ENCODE measurements at places on chromosomes 12 and 14.

GRCh38 chr14:105838107-105838506 lies 311.7 kb downstream of the TMEM121 start:
- DNase-seq = no peak

DNA sequence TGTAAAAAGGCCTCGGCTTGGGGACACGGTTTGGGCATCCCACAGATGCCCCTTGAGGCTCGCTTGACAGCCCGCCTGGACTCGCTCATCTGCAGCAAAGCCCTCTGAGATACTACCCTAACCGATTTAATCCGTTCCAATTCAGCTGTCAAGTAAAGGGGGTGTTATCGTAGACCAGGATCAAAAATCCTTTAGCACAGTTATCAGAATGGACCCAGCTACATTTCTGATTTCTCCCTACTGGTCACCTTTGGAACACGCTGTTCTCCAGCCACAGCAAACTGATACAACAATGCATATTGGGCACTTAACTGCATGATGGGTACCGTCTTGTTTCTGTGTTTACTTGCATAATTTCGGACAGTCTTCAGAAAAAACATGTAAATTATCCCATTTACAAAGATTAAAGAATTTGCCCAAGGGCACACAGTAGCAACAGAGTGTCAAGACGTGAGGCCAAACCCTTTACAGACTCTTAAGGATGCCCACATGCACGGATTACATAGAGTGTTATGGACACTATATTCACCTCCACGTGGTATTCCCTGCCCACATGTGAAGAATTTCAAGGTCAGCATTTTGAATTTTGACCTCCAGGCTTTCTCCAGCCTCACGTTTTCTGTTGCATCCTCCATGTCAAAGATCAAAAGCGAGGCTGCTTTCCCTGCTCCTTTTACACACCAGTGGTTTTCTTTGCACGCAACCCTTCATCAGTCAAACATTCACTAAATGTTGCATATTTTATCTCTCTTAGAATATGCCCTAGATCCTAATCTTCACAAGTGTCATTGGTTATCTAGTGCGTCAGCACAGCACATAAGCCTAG lies 3.2 kb upstream of the DUSP6 start:
- no peak for DNase-seq

DNA sequence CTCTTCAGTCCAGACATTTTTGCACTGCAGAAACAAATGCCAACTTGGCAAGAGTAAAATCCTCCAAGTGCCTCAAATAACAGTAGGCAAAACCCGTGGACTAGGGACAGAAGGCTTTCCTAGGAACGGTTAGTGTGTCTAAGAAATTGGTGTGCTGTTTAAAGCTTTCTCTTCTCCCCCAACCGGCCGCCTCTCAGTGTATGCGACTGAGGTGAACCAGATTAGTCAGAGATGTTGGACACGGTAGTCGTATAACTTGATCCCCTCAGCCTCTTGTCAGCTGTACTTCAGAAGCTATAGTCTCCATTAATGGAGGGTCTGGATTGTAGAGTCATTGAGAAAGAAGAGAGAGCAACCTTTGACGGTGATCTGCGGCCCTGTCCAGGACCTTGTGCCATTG lies 21.7 kb downstream of the PPFIBP1 start:
- DNase-seq = no peak

GRCh38 chr12:765840-766239 lies 13.5 kb downstream of the WNK1 start:
- no peak for DNase-seq

DNA sequence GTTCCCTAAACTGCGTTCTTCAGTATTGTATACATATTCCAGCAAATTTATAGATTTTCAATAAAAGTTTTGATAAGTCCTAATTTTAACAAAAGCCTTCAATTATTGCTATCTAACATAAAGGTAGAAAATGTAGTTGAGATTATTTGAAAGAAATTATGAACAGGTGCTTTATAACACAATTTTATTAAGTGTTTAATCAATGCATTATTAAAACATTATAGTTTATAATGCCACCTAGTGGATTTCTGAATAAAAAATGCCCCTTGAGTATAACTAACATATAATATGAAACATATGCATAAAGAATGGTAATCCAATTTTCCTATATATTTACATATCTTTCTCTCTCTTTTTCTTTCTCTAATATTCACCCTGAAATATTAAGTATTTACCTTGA lies 515.3 kb downstream of the SLC6A15 start:
- no peak for DNase-seq

DNA sequence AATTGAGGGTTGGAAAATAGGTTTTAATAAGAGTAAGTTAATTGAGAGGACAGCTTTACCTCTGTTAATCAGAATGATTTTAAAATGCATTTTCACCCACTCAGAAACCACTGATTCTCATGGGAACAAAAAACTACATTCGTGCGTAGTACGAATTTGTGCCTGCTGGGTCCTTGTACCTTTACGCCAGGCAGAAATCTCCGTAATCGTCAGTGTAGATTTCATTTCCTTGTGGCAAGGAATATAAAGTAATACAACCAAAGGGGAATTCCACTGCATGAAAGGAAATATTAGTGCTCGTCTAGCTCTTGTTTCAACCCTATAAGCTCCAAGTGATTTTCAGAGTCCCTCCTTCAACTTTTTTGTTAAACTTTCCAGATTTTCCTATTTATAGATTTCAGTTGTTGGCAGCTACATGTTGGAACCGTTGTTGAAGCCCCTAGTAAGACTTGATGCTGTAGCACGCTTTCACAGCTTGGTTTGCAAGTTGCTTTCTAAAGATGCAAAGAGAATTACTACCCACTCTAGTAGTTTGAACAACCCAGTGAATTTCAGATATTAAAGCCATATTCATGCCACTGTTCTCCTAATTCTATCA lies 90.6 kb downstream of the ETV6 start:
- DNase-seq = no peak

GRCh38 chr14:31405599-31406232 lies 14.6 kb downstream of the HEATR5A start:
- DNase-seq = no peak

GRCh38 chr14:96349286-96350075 lies 13.7 kb downstream of the ATG2B start:
- DNase-seq = no peak

GRCh38 chr14:56324856-56325699 lies 206.9 kb downstream of the PELI2 start:
- no peak for DNase-seq

DNA sequence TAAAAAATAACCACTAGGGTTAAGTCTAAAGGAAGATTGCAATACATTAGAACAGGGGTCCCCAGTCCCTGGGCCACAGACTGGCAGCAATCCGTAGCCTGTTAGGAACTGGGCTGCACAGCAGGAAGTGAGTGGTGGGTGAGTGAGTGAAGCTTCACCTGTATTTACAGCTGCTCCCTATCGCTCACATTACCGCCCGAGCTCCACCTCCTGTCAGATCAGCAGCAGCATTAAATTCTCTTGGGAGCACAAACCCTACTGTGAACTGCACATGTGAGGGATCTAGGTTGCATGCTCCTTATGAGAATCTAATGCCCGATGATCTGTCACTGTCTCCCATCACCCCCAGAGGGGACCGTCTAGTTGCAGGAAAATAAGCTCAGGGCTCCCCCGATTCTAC lies 15.5 kb downstream of the ADGRD1 start:
- no peak for DNase-seq

DNA sequence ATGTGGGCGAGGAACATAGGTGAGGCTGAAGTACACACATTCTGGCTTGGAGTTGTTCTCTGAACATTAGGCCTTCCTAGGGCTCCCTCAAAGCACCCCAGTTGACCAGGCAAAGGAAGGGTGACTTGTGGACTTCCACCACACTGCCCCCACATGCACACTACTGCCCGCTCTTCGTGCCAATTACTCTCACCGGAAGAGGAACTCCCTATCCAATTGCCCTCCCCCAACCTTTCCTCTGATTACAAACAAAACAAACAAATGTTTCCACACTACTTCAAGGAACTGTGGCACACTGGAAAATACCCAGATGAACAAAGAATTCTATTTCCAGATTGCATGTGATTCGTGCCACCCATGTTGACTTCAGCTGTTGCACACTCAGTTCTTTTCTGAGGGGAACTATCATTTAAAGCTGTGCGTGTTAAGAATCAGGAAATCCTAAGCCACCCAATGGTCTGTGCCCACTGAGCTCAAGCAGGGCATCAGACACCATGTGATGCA lies 139.3 kb downstream of the SSPN start:
- no peak for DNase-seq

- no peak for DNase-seq
Measured at GRCh38 chr12:13049816-13050215, 5.6 kb downstream of the FAM234B start.

- DNase-seq = no peak
Measured at GRCh38 chr14:64118892-64119291, 175.3 kb downstream of the ESR2 start.

DNA sequence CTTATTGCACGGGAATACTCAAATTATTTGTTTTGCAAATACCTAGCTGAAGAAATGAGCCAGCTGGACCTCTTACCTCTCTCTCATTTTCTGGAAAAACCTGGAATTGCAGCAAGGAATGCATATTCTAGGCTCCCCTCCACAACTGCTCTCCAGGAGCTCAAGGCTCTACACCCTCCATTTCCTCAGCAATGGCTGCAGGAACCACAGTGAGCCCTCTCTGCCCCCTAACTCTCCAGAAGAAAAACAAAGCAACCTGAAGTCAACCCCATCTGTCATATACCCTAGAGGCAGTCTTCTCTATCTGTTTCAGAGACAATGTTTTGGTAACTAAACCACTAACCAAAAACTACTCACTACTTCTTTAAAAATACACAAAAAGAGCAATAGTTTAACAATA lies 221.6 kb downstream of the SLC25A21 start:
- no peak for DNase-seq

GRCh38 chr12:71155225-71155624 lies 2.6 kb downstream of the TSPAN8 start:
- no peak for DNase-seq

DNA sequence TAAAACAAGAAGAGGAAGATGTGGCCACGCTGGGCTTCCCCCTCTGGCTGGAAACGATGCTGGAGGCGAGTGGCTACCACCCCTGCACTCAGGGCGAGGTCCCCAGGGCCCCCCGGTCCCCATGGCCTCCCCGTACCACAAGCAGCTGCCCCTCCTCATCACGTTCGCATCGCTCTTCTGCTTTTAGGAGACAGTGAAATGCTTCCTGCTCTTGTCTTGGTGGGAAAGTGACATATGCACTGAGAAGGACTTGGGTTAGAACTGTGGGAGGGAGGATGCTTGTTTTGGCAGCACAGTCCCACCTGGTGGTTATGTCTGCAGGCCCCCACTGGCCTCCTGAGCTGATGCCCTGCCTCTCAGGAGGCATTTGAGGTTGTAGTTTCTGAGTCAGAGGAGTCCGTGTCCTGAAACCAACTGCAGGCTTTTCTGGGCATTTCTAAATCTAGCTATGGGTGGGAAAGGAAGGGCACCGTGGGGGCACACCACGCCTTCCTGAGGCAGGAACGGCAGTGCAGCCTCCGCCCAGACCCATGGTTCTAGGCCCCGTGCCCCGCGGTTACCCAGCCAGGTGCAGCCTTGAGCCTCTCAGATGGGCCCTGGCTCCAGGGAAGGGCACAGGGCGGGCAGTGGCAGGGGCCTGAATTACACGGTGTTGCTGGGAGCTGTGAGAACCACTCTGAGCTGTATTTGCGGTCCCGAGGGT lies 139.3 kb downstream of the ADGRD1 start:
- DNase-seq = no peak

DNA sequence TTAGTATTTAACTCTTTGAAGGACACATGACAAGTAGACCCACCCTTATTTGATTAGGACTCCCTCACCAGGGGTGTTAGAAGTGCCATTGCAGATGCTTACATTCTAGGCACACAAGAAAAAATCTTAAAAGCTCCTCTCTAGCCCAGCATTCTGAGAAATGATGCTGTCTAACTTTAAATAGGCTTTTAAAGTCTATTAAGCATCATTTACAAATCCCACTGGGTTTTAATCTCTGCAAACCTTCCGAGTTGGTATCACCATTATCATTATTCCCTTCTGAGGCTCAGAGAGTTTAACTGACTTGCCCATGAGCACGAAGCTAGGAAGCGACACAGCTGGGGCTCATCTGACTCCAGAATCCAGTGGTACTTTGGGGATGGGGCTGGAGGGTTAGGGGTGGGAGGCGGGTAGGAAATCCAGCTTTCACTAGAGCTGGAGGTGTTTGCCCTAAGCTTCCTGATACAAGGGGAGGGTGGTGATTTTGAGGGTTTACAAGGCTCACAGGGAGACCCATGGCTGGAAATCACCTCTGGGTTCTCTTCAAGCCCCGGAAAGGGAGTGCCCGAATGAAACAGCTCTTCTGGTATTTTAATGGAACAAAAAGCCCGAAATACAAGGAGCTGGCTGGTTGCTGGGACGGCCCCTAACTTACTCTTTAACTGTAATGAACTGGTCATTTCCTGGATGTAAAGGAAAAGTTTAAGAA lies 109.2 kb upstream of the FUT8 start:
- DNase-seq = no peak

- DNase-seq = no peak
Measured at GRCh38 chr12:82931349-82932116, 244.8 kb downstream of the TMTC2 start.

GRCh38 chr12:111322336-111323250 lies 46.3 kb downstream of the PHETA1 start:
- DNase-seq = no peak

GRCh38 chr14:93821051-93821450 lies 32.8 kb upstream of the PRIMA1 start:
- no peak for DNase-seq

All from stimulated activated CD8-positive, alpha-beta memory T cell treated with anti-CD3 and anti-CD28 coated beads, Interleukin-2, amount 100 ng/mL, for 1 hour (primary cell).